Hepatocyte (in vitro differentiated cells): ENCODE measurements at places on chromosomes 2 and 18. TPM values are rescaled to one million over a fixed set of nuclear protein-coding genes. Genes with fewer than 3 reads are reported as not detected.

- H3K36me3 ChIP-seq = no peaks in the 10 kb centered on the region
- no peak overlapping the region for H3K4me3 ChIP-seq
- no peaks in the 10 kb centered on the region for H3K27me3 ChIP-seq
- DNase-seq = peak; percentile 49
Observed at GRCh38 chr2:233061591-233062450, 1.7 kb downstream of the INPP5D start.

DNA sequence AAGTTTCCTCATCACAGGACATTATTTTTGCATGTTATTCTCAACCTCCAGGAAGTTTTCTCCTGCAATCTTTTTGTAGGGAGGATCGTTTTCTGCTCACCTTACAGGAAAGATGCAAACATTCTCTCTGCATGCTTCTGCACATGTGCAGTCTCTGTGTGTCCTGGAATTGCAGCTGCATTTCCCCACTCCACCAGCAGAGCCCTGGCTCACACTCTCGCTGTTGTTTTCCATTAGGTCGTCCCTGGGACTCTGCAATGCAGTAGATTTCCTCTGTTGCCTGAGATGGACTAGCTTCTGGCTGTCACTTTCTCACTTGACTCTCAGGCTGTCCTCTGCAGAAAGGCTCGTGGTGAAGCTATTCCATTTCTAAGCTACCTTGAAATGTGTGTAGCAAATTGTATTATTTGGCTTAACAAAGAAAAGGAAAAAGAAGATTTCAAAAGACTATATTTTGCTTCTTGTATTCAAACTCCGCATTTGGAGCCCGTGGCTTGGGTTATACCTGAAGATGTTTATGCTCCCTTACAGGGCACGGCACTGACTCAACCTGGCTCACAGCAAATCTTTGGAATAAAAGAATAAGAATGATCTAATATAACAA, 346.7 kb downstream of the RAD51AP2 start:
- H3K4me1 ChIP-seq = no peaks in the 10 kb centered on the region
- H3K36me3 ChIP-seq = no peaks in the 10 kb centered on the region
- H3K4me3 ChIP-seq = no peak overlapping the region
- DNase-seq = peak; percentile 72
- no peak overlapping the region for H3K27ac ChIP-seq
- H3K27me3 ChIP-seq = no peaks in the 10 kb centered on the region

- H3K4me1 ChIP-seq = no peaks in the 10 kb centered on the region
- H3K36me3 ChIP-seq = no peaks in the 10 kb centered on the region
- H3K27me3 ChIP-seq = no peaks in the 10 kb centered on the region
Observed at GRCh38 chr18:56492136-56492535, 146.3 kb downstream of the TXNL1 start.

DNA sequence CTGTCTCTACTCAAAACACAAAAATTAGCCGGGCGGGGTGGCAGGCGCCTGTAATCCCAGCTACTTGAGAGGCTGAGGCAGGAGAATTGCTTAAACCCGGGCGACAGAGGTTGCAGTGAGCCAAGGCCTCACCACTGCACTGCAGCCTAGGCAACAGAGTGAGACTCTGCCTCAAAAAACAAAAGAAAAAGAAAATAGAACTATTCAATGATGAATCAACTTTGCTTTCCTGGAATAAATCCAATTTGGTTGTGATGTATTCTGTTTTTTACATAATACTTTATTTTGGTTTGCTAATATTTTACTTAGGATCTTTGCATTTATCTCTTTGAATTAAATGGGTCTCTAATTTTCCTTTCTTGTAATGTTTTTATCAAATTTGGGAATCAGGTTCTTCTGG, 86.3 kb upstream of the MBOAT2 start:
- DNase-seq = no peak
- H3K4me1 ChIP-seq = no peaks in the 10 kb centered on the region
- no peaks in the 10 kb centered on the region for H3K27me3 ChIP-seq
- H3K36me3 ChIP-seq = no peaks in the 10 kb centered on the region
- H3K4me3 ChIP-seq = no peak overlapping the region

DNA sequence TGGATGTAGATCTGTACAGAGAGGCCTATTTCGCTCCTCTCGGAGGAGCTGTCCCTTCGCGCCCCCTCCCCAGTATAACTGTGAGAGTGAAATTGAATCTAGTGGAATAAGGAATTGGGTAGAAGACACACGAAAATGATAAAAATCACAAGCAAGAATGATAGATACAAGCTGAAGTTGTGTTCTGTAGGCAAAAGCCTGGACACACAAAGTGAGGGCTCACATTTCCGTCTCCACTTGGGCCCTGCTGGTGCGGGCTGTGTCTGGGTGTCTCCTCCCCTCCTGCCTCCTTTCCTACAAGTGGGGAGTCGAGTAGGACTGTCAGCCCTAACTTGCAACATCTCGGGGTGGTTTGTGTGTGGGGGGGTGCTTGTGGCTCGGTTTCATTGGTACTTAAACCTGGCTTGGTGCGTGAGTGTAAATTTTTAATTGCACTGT, 457 bp upstream of the SP9 start:
- peaks cover 95% of the 10 kb centered on the region for H3K27me3 ChIP-seq
- no peak overlapping the region for H3K27ac ChIP-seq
- H3K4me1 ChIP-seq = peaks cover 28% of the 10 kb centered on the region

- H3K27me3 ChIP-seq = no peaks in the 10 kb centered on the region
- no peak for DNase-seq
- no peak overlapping the region for H3K27ac ChIP-seq
- H3K4me3 ChIP-seq = no peak overlapping the region
- H3K36me3 ChIP-seq = no peaks in the 10 kb centered on the region
Observed at GRCh38 chr18:76408480-76409067, 86.5 kb downstream of the ZNF516 start.

DNA sequence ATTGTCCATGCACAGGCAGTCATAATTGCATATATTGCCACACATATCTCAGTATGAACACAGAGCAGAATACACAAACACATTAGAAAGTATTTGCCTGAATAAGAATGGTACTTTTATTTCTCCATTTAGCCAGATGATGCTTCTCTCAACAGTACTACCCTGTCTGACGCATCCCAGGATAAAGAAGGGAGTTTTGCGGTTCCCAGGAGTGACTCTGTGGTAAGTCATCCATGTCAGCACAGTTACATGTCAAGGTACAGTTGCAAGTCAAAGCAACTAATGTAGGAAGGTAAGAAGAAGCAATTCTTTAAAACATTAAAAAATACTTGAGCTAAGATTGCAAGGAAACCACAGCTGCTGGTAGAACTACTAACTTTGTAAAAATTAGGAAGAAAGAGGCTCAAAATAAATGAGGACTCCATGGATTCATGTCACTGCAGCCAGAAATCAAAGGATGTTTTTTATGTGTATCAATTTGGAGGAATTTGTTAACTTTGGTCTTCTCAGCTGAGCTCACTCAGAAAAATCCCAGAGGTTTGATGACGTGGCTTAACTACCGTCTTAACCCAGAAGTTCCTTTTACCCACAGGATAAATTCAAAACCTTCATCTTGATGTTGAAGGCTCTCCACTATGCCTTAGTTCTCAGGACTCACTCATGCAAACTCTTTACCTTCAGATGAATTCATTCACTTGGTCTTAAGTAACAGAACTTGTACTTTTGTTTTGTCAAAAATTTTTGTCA, 130.3 kb downstream of the ARHGAP28 start:
- H3K27ac ChIP-seq = no peak overlapping the region
- no peaks in the 10 kb centered on the region for H3K27me3 ChIP-seq
- H3K36me3 ChIP-seq = no peaks in the 10 kb centered on the region
- no peaks in the 10 kb centered on the region for H3K4me1 ChIP-seq

- DNase-seq = no peak
- peak overlapping the region; percentile 55 for H3K27ac ChIP-seq
- peak overlapping the region; percentile 91 for H3K4me3 ChIP-seq
- no peaks in the 10 kb centered on the region for H3K36me3 ChIP-seq
Observed at GRCh38 chr2:26970928-26971627, 641 bp downstream of the MAPRE3 start.

Gene ANTXR1
- total RNA-seq = 24.5 and 34.7 TPM in 2 replicates

DNA sequence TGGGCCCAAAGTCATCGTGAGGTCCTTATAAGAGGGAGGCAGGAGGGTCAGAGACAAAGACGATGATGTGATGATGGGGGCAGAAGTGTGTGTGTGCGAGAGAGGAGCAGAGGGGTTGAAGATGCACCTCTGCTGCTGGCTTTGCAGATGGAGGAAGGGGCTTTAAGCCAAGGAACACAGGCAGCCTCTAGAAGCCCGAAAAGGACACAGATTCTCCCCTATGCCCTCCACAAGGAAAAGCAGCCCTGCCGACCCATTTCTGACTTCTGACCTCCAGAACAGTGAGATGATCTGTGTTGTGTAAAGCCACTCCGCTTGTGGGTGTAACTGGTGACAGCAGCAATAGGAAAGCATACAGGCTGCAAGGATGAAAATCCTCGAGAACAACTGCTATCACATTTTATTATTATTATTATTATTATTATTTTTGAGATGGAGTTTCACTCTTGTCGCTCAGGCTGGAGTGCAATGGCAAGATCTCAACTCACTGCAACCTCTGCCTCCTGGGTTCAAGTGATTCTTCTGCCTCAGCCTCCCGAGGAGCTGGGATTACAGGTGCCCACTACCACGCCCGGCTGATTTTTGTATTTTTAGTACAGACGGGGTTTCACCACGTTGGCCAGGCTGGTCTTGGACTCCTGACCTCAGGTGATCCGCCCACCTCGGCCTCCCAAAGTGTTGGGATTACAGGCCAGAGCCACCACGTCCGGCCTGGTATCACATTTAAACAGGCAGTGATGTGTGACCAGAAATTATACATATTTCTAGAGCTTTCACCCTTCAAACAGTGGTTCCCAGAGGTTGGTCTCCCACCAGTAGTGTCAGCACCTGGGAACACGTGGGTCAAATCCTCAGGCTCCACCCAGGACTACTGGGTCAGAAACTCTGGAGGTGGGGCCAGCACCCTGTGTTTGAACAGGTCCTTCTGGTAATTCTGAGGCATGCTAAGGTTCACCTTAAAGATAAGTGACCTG, 170.5 kb downstream of the TGIF1 start:
- H3K36me3 ChIP-seq = no peaks in the 10 kb centered on the region
- no peak overlapping the region for H3K4me3 ChIP-seq

- no peaks in the 10 kb centered on the region for H3K36me3 ChIP-seq
- H3K4me1 ChIP-seq = peaks cover 6% of the 10 kb centered on the region
- H3K27me3 ChIP-seq = no peaks in the 10 kb centered on the region
Observed at GRCh38 chr2:58767828-58768714, 526.9 kb upstream of the FANCL start.

- H3K27ac ChIP-seq = no peak overlapping the region
- H3K27me3 ChIP-seq = no peaks in the 10 kb centered on the region
- no peak overlapping the region for H3K4me3 ChIP-seq
- no peaks in the 10 kb centered on the region for H3K4me1 ChIP-seq
Observed at GRCh38 chr2:104502901-104503300, 351.0 kb upstream of the POU3F3 start.

DNA sequence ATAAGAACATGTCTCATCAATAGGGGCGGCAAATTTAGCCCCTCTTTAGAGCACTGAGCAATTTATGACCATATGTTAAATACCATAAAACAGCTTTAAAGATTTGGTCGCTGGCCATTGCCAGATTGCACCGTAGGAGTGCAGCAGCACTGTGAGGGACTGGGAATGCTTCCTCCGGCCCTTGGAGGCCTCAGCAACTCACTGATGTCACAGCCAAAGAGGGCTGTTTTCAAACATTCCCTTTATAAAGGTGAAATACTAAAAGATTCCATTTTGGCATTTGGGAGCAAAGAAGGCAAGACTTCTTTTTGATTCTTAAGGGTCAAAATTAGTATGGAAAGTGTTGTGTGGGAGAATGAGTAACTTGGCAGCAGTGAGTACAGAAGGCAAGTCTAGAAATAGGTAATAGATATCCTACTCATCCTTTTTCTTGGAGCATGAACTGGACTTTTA, 63.7 kb downstream of the BABAM2 start:
- peak overlapping the region; percentile 73 for H3K27ac ChIP-seq
- H3K4me3 ChIP-seq = no peak overlapping the region
- no peaks in the 10 kb centered on the region for H3K27me3 ChIP-seq
- H3K4me1 ChIP-seq = peaks cover 20% of the 10 kb centered on the region

Gene CRYBA2
- 0.90 TPM in 1 of 2 replicates, not detected in the other for total RNA-seq

Gene ARHGAP25
- 0.47 TPM in 1 of 2 replicates, not detected in the other for total RNA-seq

GRCh38 chr2:41726364-41726763, 321.5 kb upstream of the PKDCC start:
- H3K4me1 ChIP-seq = no peaks in the 10 kb centered on the region
- H3K4me3 ChIP-seq = no peak overlapping the region
- H3K27me3 ChIP-seq = no peaks in the 10 kb centered on the region
- H3K36me3 ChIP-seq = no peaks in the 10 kb centered on the region

Gene CHMP1B
- 83.1 and 85.3 TPM in 2 replicates for total RNA-seq
